ENCODE measurements at places on chromosomes 12 and 14. TPM values are rescaled to one million over a fixed set of nuclear protein-coding genes. Genes with fewer than 3 reads are reported as not detected.

- no peak for DNase-seq
Measured at GRCh38 chr12:9068600-9068999, 47.1 kb downstream of the A2M start.

GRCh38 chr12:27555925-27556778 is 32.1 kb downstream of the PPFIBP1 start:
- peak; percentile 65 for DNase-seq

- DNase-seq, result no peak
Measured at GRCh38 chr12:11059784-11060183, 2.3 kb downstream of the TAS2R46 start.

Gene KLRK1
- 4.9 TPM for total RNA-seq

Gene GALNT4
- 7.8 TPM for total RNA-seq

Data from left lung (tissue), 14 donors.